ENCODE measurements at places on chromosomes 2 and 18.

GRCh38 chr2:152472481-152472887 lies 137.5 kb downstream of the FMNL2 start:
- peaks cover 58% of the 10 kb centered on the region for H3K4me1 ChIP-seq
- H3K27me3 ChIP-seq = no peaks in the 10 kb centered on the region
- DNase-seq = no peak
- H3K36me3 ChIP-seq = no peaks in the 10 kb centered on the region
- no peak overlapping the region for H3K27ac ChIP-seq
- no peak overlapping the region for H3K4me3 ChIP-seq

- H3K4me1 ChIP-seq = no peaks in the 10 kb centered on the region
- H3K27me3 ChIP-seq = no peaks in the 10 kb centered on the region
- peaks cover 42% of the 10 kb centered on the region for H3K36me3 ChIP-seq
- peak; percentile 10 for DNase-seq
These were observed 9.5 kb downstream of the RTTN start for GRCh38 chr18:70195852-70196434.

GRCh38 chr2:233470839-233471238 lies 95.7 kb downstream of the USP40 start:
- no peak overlapping the region for H3K27ac ChIP-seq
- no peak for DNase-seq
- H3K4me1 ChIP-seq = peaks cover 4% of the 10 kb centered on the region
- H3K36me3 ChIP-seq = peaks cover 25% of the 10 kb centered on the region
- H3K27me3 ChIP-seq = no peaks in the 10 kb centered on the region
- H3K4me3 ChIP-seq = no peak overlapping the region

DNA sequence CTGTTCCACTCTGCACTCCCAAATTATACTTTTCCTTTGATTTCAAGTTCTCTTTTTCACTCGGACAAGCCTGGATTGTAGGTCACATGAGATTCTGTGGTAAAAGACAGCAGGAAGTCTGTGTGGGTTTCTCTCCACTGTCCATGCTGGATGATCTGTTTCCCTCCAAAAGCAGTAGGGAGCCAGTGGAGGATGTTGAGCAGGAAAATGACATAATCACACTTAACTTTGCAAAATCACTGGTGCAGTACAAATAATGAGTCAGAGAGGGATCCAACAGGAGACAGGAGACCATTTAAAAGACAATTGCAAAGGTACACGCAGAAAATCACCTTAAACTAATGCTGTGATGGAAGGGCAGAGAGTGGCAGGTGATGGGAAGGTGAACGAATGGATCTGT lies 301.3 kb downstream of the ZNF407 start:
- H3K4me3 ChIP-seq = no peak overlapping the region
- H3K36me3 ChIP-seq = no peaks in the 10 kb centered on the region

DNA sequence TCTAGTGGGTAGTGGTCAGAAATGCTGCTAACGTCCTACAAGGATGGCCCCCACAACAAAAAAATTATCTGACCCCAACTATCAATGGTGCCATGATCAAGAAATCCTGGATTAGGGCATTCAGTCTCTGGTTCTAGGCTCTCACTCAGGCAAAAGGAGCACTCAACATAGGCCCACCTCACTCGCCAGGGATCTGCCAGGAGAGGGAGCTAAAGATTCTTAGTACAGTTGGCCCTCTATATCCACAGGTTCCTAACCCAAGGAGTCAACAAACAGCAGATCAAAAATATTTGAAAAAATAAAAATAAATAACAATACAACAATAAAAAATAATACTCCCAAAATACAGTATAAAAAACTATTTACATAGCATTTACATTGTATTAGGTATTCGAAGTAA lies 10.0 kb downstream of the SLC4A5 start:
- no peaks in the 10 kb centered on the region for H3K36me3 ChIP-seq
- no peak overlapping the region for H3K27ac ChIP-seq
- peak; percentile 54 for DNase-seq
- peaks cover under 1% of the 10 kb centered on the region for H3K4me1 ChIP-seq

DNA sequence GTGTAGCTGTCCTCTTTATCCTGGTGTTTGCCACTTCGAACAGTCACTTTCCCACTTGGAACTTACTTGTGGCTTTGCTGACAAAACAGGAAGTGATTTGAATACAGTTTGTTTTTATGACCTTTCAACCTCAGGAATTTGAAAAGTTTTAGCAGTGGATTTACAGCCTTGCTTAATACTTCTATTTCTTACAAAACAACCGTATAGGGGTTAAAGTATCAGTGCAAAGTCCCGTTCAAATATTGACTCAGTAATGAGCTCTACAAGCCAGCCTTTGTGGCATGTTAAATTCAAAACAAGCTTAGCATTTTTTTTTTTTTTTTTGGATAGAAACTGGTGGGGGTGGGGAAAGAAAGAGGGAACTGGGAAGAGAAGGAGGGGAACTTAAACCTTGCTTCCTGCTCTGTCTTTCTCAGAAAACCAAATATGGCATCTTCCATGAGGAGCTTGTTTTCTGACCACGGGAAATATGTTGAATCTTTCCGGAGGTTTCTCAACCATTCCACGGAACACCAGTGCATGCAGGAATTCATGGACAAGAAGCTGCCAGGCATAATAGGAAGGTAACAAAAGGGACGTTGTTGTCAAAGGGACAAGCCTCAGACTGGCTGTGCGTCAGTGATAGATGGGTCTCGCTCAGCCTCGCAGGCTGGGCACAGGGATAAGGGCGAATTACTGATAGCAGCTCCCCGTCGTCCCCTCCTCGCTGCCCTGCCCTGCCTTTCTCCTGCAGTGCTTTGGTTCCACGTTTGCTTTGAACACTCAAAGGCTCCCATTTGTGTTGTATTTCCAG lies at the start of gene HNMT:
Gene HNMT (plus strand): TSS at position 408 of the 793 bp plus-strand sequence. CDS start 19 bp downstream, at position 427.
- H3K4me3 ChIP-seq = peak within 1 kb of the TSS; percentile 54
- peak within 1 kb of the TSS; percentile 93 for H3K27ac ChIP-seq
- DNase-seq = peak; percentile 13

DNA sequence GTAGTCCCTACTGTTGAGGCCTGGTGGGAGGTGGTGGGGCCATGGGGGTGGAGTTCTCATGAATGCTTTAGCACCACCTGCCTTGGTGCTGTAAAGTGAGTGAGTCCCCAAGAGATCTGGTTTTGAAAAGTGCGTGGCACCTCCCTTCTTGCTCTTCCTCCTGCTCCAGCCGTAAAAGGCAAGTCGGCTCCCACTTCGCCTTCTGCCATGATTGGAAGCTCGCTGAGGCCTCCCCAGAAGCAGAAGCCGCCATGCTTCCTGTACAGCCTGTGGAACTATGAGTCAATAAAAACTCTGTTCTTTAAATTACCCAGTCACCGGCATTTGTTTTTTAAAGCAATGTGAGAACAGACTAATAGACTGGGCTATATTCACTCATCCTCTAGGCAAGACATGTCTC lies 141.3 kb upstream of the ALKAL2 start:
- peaks cover 22% of the 10 kb centered on the region for H3K4me1 ChIP-seq
- no peaks in the 10 kb centered on the region for H3K36me3 ChIP-seq
- H3K4me3 ChIP-seq = no peak overlapping the region
- no peak for DNase-seq
- H3K27me3 ChIP-seq = no peaks in the 10 kb centered on the region

DNA sequence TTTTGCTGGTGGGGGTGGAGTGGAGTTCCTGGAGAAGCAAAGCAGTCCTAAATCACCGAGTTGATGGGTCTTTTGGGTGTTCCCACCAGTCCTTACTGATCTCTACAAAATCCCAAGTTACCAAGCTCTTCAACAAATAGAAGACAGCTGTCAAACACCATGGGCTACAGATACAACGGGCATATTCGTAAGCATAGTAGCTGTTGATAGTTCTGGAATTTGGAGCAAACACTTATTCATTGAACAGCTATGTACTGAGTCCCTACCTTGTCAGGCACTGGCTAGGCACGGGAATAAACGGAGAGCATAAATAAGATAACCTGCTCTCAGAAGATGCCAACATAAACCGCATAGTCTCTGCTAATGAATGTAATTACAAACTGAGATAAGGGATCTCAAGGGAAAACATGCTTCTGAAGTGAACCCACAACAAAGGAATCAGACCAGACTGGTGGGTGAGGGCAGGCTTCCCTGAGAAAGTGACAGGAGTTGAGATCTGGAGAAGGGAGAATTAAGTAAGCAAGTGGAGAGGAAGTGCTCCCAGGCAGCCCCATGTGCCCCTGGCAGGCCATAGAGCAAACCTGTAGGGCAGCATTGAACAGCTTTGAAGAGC lies 947 bp upstream of the ANKRD44 start:
- no peaks in the 10 kb centered on the region for H3K36me3 ChIP-seq
- H3K4me3 ChIP-seq = peak overlapping the region; percentile 72
- H3K27ac ChIP-seq = no peak overlapping the region

DNA sequence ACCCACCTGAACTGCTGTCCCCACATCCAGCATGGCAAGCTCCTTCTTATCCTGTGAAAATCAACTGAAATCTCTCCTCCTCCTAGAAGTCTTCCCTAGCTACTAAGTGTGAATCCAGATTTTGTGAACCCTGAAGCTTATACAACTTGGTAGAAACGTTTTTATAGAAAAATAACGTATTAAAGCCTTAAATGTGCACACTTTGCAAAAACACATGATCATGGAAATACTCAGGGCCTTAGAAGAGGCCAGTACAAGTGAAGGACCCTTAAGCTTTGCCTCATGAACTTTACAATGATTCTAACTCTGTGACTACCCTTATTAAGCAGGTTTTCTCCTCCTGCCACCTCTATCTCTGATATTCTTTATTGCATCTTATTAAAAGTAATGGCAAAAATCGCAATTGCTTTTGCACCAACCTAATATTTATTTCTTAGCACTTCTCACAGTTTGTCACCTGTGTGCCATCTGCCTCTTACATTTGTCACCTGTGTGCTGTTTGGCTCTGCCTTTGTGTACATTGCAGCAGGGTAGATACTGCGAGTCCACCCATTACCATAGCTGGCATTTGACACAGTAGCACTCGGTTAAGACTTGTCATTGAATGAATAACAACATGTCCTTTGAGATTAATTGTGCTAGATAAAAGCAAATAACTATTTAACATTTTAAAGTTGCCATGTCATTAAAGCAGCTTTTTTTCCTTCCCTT lies 42.2 kb downstream of the FRZB start:
- no peak for DNase-seq
- H3K4me3 ChIP-seq = no peak overlapping the region
- no peaks in the 10 kb centered on the region for H3K36me3 ChIP-seq
- H3K27me3 ChIP-seq = no peaks in the 10 kb centered on the region
- H3K27ac ChIP-seq = no peak overlapping the region
- H3K4me1 ChIP-seq = peaks cover 26% of the 10 kb centered on the region

DNA sequence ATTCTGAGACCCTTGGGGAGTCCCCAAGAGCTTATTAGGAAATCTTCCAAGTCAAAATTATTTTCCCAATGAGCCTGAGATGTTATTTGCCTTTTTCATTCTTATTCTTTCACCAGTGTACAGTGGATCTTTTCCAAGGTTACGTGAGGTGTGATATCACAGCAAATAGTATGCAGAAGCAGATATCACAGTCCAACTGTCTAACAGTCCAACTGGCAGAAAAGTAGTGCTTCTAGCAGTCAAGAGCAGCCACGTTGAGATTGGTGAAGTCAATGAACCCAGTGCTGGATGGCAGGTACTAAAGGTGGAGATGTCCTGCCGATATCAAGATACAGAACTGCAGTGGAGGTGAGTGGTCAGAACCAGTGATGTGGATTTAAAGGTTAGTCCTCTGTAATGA lies 78.9 kb upstream of the ZNF397 start:
- H3K4me1 ChIP-seq = no peaks in the 10 kb centered on the region
- no peaks in the 10 kb centered on the region for H3K27me3 ChIP-seq
- H3K27ac ChIP-seq = no peak overlapping the region

DNA sequence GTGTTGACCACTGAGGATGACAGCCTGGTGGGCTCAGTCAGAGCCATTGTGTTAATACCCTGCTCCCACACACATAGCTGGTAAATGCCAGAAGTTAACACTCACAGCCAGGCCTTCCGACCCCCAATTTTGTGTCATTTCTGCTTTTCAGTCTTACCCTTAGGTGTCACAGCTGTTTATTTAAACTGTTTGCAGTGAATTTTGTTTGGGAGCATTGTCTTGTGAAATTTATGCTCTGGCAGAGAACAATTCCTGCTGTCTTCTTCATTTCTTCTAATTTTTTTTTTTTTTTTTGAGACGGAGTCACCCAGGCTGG lies 8.2 kb downstream of the LPIN1 start:
- peaks cover 16% of the 10 kb centered on the region for H3K36me3 ChIP-seq
- DNase-seq = no peak
- peaks cover 41% of the 10 kb centered on the region for H3K4me1 ChIP-seq
- no peaks in the 10 kb centered on the region for H3K27me3 ChIP-seq
- no peak overlapping the region for H3K27ac ChIP-seq
- H3K4me3 ChIP-seq = no peak overlapping the region

- no peaks in the 10 kb centered on the region for H3K36me3 ChIP-seq
- H3K4me3 ChIP-seq = no peak overlapping the region
- H3K4me1 ChIP-seq = peaks cover 50% of the 10 kb centered on the region
- no peaks in the 10 kb centered on the region for H3K27me3 ChIP-seq
- no peak for DNase-seq
These were observed 24.4 kb downstream of the NFE2L2 start for GRCh38 chr2:177239932-177240630.

DNA sequence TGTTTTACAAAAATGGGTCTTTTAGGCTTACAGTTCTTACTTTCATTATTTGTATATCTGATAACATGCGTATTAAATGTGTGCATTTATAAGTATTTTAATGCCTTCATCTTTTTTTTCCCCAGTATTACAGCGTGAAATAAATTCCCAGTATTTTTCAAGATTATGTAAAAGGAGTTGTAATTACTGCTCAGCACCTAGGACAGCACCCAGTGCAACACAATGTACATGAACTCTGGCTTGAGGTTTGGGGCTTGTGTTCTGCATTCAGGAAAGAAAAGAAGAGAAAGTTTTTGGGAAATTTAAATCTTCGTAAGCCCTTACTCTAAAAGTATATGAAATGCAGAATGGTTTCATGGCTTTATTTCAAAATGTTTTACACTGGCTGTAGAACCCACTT lies 16.7 kb downstream of the ZNF638 start:
- no peak overlapping the region for H3K27ac ChIP-seq
- no peaks in the 10 kb centered on the region for H3K27me3 ChIP-seq
- no peak for DNase-seq
- H3K36me3 ChIP-seq = peaks cover 23% of the 10 kb centered on the region

DNA sequence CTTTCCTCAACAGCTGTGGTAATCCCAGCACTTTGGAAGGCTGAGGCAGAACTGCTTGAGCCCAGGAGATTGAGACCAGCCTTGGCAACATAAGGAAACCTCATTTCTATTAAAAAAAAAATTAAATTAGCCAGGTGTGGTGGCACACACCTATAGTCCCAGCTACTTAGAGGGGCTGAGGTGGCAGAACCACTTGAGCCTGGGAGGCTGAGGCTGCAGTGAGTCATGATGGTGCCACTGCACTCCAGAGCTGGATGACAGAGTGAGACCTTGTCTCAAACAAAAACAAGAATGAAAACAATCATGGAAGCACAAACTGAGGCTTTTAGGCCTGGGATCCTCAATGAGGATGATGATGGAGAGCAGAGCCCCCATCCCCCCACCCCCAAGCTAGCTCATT lies 19.8 kb downstream of the GAREM1 start:
- no peaks in the 10 kb centered on the region for H3K27me3 ChIP-seq
- no peak overlapping the region for H3K4me3 ChIP-seq
- H3K4me1 ChIP-seq = peaks cover 5% of the 10 kb centered on the region
- no peaks in the 10 kb centered on the region for H3K36me3 ChIP-seq
